ENCODE measurements at places on chromosomes 12 and 14.

GRCh38 chr14:34676516-34677211 is 37.7 kb downstream of the CFL2 start:
- DNase-seq = no peak

DNA sequence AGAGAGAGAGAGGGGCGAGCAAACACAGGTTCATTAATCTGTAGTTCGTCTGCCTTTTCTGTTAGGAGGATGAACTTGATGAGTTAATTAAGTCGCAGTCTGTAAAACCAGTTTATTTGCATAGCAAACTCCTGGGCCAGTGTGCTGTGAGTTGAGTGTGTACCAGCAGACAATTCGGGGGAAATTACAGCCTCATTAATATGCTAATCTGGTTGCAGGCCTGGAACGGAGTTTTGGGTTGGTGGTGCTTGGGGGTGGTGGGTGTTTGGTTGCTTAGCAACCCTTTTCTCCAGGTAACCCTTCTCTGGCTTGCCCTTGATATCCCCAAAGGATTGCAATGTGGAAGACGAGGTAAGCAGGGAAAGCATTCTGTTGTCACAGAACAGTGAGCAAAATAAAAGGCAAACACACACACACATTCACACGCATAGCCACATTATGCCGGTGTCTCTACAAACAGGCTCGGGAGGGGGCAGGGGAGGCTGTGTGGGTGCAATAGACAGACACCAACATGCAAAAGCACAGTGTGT is 29.2 kb upstream of the LHX5 start:
- no peak for DNase-seq

GRCh38 chr12:47534695-47535094 is 171.1 kb downstream of the RPAP3 start:
- DNase-seq = no peak

- DNase-seq = no peak
Observed at GRCh38 chr12:6253278-6253677, 53.1 kb downstream of the CD9 start.

- peak; percentile 47 for DNase-seq
Observed at GRCh38 chr12:88553941-88554658, 26.2 kb downstream of the KITLG start.

DNA sequence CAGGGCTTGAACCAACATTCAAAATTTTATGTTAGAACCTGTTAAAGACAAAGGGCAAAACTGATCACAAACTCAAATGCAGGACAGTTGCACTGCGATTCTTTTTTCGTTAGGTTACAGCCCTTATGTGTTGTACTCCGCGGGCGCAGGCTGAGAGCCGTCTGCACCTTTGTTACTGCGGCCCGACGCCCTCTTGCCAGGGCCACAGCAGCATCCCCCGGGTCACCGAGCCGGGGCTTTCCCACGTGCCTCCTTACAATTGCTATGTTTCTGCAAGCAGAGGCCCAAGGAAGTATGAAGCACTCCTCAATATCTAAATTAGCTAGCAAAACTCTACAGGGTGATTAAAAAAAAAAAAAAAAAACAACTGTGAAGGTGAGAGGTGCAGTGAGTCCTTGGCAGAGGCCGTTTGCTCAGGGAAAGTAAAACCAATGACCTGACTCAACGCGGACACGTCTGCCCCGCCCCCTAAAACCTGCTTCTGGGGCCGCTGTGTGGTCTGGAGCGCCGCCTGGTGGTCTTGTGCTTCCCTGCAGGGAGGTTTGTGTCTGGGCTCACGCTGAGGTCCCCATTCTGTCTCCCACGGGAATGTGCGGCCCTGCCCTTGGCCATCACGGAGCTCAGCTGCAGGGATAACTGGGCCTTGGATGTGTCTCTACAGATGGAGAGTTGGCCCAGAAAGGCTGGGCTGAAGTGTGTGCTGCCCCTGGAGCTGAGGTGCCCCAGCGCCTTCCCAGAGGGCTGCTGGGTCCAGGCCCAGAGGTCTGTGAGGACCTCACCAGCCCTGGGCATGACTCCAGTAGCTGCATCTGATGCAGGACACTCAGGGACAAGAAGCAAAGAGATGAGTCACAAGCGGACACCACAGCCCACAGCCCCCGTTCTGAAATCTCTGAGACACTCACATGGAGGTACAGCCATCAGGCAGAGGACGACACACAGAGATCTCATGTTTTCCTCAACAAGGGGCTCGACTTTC is 418.5 kb downstream of the TMEM121 start:
- DNase-seq = no peak

DNA sequence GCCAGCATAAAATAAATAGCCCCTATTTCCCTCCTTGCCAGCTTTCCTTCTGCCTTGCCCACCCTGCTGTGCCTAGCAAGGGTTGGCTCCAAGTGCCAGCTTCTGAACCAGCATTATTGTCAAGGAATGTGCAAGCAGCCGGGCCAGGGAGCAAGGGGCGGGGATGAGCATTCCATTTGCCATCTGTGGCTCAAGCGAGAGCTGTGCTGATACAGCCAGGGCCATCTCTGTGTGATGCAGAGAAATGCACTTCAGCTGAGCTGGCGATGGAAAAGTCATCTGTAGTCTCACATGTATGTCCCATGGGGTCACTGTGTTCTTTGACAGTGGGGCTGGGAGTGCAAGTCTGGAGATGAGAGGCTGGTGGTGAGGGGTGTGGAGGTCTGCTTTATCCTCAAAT is 137.3 kb downstream of the SUDS3 start:
- DNase-seq = no peak

DNA sequence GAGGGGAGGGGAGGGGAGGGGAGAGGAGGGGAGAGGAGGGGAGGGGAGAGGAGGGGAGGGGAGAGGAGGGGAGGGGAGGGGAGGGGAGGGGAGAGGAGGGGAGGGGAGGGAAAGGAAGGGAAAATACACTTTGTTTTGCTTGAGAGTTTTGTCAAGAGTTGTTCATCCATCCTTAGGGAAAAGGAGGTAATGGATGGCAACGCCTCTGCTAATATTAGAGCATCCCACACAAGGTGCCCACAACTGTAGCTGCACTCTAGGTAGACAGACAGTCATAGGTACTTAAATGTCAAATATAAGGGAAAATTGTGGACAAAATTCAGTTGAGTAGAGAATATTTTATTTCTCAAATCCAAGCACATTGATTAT is 2.5 kb upstream of the SSH1 start:
- no peak for DNase-seq

DNA sequence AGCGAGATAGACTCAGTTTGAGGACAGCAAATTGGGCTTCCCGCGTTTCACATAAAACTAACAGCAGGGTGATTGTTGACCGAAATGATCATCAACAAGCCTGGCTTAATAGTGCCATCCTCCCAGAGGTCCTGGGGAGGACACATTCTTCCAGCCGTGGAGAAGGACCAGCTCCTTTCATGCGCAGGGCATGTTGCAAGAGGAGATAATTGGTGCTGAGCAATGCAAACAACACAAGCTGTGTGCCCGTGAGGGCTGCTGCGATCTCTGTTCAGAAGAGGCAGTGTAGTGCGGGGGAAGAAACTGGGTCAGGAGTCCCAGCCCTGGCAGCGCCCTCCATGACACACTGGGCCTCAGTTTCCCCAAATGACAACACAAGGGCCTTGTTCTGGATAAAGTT is 54.3 kb downstream of the CCDC85C start:
- no peak for DNase-seq

DNA sequence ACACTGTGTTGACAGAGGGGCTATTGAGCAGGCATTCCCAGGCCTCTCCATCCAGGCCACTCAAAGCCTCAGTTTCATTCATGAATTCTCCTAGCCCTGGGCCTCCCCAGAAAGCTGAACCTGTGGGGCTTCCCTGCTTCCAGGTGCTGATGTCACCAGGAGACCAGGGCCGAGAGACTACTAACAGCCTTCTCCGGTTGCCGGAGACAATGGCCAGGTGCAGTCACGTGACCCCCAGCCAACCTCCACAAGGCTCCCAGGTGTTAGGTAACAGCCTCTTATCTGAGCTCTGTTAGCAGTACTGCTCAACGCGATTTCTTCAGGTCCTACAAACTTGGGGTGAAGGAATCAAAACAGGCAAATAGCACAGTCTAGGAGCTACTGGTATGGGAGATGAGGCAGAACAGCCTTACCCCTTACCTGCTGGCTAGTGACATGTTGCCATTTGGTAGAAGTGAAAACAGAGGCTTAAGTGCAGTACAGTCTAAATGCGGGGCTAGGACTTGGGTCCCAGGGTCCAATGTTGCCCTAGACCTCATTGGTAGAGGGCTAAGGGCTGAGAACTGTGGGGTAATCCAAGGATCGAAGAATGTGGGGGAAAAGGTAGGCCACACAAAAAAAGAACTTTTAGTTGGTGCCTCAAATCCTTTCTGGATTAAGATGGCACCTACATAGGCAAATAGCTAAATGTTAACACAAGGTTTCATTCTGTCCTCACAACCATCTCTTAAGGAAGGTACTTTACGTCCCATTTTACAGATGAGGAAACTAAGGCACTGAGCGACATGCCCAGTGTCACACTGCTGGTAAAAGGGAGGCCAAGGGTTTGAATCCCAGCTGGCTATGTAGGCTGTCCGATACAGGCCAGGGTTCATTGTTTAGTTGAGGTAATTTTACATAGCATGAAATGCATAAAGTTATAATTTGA is 3.8 kb downstream of the CCDC88C start:
- DNase-seq = no peak

DNA sequence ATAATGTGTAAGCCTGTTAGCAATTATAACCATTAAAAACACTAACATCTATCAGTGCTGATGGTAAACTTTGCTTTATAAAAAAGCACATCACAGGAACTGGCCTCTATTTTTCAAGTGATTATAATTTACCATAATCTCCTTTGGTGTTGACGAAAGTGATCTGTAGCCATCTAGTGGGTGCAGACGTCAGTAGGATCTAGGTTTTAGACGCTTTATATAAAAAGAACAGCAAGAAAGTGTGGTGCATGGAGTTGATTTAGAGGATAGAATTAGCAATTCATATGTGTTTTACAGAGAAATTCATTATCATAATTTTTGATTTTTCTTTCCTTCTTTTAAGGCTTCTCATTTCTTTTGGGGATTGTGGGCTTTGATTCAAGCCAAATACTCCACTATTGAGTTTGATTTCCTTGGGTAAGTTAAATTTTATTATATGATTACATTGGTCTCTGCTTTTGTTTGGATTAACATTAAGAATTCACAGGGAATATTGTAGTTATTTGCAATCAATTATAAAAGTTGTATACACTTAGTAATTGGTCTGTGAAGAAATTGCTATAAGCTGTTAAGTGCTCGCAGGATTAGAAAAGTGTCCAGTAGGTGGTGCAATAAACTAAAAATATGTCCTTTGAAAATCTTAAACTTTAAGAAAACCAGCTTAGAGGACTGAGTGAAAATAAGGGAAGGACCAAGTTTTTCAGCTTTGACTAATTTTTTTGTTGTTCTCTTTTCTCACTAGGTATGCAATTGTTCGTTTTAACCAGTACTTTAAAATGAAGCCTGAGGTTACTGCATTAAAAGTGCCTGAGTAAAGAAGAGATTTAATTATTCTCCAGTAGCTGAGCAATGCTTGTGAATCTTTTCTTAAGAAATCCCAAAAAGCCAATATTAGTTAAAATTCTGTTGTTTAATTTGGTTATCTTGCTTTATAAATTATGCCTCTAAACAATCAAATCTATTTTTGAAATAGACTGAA is 59.5 kb downstream of the ETNK1 start:
- peak; percentile 13 for DNase-seq

- DNase-seq = no peak
Observed at GRCh38 chr12:59570145-59570544, 25.7 kb upstream of the SLC16A7 start.

GRCh38 chr12:3256103-3256631 is 179.0 kb downstream of the TSPAN9 start:
- no peak for DNase-seq

DNA sequence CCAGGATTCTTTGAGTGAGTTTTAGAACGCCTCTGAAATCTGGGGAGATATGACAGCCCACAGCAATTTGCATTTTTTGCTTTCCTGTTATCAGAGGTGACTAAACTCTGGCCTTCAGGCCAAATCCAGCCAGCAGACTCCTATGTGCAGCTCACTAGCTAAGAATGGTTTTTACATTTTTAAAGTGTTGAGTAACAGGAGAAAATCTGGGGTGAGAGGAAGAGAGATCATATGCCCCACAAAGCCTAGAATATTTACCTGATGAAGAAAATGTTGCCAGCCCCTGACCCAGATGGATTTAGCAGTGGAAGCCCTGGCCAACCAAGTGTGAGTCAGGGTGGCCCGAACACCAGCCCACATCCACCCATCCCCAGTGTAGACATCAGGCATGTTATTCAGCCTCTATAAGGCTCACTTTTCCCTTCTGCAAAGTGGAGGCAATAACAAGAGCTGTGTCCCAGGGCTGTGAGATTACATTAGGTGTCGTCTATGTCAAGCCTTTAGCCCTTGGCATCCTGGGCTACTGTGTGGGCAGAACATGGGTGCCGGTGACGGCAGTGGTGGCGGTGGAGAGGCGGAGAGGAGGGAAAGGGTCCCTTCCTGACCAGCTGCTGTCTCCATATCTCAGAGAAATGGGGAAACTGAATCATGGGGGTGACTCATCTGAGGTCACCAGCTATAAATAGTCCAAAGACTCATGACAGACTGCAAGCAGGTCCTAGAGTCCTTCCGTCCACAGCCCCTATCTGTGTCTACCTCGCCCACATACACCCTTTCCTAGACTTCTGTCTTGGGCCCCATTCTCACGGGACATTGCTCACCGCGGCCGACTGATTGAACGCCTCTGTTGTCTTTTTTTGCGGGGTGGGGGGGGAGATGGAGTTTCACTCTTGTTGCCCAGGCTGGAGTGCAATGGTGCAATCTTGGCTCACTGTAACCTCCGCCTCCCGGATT is 32.6 kb upstream of the CD9 start:
- DNase-seq = no peak

GRCh38 chr12:94638521-94638920 is 11.8 kb downstream of the TMCC3 start:
- no peak for DNase-seq

- no peak for DNase-seq
Observed at GRCh38 chr14:102157346-102157745, 17.6 kb downstream of the WDR20 start.

DNA sequence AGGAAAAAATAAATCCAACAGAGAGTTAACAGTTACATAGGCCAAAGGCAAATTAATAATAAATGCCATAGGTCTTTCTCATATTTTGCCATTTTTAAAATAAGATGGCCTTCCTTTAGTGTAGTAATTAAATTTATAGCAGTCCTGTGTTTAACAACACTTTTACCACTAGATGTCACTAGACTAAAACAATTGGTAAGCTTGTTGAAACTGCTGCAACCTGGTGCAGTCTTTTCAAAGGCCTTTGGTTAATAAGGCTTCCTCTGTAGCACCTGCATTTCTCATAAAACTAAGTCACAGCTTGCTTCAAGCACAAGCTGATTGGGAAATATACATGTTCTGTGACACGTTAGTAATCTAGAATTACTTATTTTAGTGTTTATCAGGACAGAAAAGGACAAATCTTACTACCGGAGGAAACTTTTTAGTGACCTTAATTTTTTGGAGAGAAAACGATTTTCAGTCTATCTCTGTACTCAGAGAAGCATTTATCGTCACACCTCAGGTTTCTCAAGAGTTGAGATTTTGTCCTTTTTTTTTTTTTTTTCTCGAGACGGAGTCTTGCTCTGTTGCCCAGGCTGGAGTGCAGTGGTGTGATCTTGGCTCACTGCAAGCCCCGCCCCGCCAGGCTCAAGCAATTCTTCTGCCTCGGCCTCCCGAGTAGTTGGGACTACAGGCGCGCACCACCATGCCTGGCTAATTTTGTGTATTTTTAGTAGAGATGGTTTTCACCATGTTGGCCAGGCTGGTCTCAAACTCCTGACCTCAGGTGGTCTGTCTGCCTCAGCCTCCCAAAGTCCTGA is 20.0 kb downstream of the BORCS5 start:
- peak; percentile 80 for DNase-seq

GRCh38 chr14:23000860-23001259 is 9.1 kb downstream of the C14orf93 start:
- DNase-seq = no peak

GRCh38 chr12:91180582-91181395 is 1.8 kb downstream of the DCN start:
- DNase-seq = peak; percentile 98
